ENCODE measurements at places on chromosomes 5 and 9.
A peak's percentile ranks its signal among the peaks of the same experiment; 100 is the strongest.

DNA sequence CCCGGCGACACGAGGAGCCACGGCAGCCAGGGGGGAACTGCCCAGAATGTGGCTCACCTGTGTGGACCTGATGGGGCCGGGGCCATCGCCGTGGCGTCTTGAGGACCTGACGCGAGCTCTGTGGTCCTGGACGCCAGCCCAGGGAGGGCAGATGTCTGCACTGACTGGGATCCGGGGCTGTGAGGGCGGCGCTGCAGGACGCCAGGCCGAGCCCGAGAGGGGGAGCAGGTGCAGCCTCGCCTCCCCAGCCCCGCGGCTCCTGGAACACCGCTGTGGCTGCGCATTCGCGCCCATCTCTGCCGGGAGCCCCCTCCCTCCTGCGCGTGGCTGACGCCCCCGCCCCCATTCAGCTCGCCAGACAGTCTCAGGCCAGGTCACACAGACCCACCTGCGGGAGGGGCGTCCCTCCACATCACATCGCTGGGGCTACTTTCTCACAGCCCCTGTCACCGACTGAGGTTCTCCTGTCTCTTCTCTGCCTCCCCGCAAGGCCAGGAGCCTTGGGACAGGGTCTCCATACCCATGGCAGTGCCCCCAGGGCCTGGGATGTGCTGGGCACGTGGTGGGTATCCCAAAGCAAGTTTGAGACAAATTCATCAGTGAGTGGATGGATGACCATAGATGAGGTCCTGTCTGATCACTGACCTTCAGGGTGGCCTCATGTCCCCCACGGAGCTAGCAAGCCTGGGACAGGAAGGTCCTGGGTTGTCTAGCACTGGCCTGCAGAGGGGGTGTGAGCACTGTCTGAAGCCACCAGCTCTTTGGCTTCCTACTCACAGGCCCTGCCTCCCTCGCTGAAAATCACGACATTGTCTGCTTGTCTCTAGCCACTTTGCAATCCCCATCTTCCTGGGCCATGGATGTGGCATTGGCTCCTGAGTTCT is 47.3 kb downstream of the RASGEF1C start:
- DNase-seq, result no peak

DNA sequence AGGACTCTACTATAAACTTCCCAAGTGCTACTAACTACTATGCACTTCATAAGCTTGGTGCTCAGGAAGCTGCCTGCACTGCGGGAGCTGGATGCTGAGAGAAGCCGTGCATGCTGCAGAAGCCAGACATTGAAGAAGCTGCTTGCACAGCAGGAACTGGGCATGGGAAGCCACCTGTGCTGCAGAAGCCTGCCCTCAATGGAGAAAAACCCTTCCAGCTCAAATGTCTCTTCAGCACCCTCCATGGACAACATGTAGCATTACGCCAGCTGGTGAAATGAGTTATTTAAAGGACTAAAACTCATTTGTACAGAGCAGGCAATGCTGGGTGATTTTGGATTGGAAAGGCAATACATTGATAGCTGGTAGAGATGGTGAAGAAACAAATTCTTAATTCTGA is 247.2 kb downstream of the KIF4B start:
- peak; percentile 7 for DNase-seq

DNA sequence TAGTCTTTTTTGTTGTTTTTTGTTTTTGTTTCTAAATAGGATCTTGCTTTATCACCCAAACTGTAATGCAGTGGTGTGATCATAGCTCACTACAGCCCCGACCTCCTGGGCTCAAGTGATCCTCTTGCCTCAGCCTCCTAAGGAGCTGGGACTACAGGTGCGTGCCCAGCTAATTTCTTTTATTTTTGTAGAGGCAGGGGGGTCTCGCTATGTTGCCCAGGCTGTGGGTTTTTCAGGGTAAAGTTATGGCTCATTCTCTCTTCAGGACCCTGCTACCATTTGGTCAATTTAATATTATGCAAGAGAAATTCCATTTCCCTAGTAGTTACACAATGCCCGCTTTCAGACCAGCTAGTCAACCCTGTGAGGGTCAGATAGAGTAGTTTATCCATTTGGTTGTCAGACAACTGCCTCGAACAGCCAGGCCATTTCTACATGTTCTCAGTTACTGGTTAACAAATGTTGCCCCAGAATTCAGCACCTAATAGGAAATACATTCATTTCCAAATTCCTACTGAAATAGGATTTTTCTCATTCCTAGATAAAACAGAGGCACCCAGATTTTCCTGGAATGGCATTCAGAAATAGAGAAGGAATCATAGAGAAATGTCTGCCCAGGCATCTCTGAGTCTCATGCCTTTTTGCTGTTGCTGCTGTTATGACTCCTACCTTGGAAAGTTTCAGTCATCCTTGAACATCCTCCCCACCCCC is 6.4 kb upstream of the GLIS3 start:
- DNase-seq, result no peak

DNA sequence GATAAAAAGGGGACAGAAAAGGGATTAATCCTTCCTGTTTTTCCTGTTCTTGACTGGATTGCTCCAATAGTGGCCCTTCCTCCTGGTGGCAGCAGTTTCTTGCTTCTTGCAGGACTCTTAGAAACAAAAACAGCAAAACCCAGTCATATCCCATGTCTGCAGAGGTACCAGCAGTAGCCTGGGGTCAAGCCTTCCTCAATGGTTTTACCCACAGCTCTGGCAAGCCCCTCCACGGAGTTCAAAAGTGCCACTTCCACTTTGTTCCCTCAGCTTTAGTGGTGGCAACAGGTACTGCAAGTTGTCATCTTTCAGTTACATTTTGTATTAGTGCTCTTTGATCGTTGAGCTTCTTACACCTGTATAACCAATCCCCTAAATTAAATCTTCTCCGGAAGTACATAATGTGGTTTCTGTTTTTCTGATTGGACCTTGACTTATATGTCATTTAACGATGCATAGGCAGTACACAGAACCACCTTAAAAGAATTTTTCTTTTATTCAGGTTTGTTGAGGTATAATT is 8.7 kb upstream of the RANBP6 start:
- peak; percentile 29 for DNase-seq

DNA sequence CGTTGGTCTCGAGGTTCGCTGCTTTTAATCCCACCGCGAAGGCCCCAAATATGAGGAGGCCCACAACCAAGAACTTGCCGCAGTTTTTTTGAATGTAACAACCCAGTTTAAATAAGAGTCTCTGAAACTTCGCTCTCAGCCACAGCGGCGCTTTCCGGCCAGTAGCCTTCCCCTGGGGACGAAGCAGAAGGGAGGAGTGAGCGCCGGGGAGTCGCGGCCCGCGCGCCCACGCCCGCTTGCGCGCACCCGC is 10.4 kb downstream of the PTCH1 start:
- DNase-seq, result peak; percentile 66

GRCh38 chr5:80217667-80218066 is 38.2 kb downstream of the SERINC5 start:
- no peak for DNase-seq

DNA sequence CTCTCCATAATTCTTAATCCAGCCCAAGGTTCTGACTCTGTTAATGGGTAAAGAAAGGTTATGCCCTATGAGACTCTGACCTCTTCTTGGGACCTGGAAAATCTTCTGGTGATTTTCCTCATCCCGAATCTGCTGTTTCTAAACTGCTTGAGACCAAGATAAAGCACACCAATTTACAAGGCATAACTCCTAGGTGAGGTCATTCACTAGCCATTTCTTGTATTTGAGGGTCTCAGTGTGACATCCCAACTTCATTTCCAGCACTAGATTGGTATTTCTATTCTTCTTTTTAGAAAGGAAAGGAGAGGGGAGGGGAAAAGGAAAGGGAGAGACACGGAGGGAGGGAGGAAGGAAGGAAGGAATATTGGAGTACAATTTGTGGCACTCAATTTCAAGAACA is 51.6 kb downstream of the SLC1A1 start:
- DNase-seq, result no peak

DNA sequence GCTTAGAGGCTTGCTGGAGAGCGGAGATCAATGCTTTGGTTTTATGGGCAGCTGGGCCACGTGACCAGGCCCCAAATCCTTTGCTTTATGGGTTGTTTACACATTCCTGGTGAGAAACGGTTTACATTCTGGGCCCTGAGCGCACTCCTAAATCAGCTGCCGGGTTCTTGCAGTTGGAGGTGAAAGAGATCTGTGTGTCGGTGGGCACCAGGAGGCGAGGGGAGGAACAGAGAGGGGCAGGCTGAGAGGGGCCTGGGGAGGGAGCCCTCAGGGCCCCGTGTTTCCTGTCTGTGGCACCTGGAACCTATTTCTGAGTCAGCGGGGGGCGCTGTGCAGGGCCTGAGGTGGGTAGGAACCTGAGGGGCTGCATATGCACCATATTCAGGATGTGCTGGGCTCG is 63.5 kb upstream of the HAND1 start:
- DNase-seq, result no peak

- no peak for DNase-seq
These were observed 100.7 kb downstream of the GAS1 start for GRCh38 chr9:86846656-86847055.

DNA sequence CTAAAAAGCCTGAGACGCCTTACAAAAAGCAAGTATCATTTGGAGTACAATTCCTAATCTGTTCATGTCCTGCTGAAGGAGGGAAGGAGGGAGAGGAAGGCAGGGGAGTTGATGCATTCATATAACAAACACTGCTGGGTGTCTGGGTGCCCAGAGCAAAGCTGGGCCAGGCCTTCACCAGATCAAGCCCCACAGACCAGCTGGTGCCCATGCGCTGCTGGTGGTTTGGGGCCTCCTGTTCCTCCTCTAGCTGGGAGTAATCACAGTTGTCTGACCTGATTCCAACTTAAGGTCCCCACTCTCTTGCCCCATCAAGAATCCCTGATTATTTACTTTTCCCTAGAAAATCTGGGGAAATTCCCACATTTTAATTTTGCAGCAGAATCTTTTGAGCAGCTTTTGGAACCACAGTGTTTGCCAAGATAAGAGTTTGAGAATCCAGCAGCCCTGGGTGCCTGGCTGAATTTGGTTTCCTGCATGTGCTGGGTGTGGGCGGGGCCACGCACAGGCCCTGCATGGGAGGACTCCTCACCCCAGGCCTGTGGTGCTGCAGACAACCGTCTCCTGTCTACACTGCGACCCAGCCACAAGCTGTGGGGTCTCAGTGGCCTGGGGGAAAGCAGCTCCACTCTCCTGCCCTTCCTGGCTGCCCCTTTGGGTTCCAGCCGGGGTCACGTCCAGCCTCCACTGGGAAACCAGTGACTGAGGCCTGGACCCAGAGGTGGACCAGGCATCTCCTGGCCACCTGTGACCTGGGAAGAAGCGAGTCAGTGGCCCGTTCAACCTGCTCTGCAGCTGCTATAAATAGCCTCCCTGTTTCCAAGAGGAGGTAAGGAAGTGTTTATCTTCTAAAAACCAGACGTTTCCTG is 47.5 kb downstream of the NEURL1B start:
- DNase-seq, result no peak

DNA sequence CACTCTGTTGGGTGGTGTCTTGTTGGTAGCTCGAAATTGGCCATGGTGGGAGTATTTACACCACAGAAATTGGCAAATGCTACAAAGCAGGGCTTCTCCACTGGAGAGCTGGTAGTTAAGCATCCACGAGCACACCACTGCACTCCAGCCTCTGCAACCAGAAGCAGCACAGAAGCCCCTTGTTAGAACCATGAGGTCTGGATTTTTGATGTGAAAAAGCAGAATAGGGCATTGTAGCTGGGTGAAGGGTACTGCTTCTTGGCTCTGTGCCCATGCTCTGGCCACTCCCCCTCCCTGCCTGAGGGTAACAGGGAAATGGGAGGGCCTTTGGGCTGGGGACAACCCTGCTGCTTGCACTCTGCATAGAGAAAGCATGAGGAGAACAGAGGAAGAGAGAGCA is 81.2 kb upstream of the UBTD2 start:
- DNase-seq, result no peak

DNA sequence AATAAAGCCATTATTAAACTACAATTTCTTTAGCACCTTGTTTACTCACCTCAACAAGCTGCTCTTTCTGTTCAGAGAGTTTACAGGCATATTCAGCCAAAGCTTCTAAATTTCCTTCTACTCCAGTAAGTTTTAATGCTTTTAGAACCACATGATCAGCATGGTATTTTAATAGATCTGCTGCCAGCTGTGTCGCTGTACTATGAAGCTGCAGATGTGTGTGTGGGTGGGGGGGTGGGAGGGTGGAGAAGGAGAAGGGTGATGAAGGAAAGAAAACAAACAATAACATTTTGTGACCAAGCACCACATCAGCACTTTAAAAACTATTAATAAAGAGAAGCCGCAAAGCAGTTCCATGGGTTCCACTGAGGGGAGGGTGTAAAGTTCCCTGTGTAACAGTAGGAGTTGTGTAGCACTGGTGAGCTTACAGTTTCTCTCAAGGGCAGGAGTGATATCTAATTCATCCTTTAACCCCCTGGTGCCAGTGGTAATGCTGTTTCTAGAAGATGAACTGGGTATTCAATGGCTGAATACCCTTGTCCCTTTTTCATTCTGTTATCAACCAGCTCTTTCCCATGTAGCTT is 38.5 kb downstream of the ABITRAM start:
- DNase-seq, result no peak

DNA sequence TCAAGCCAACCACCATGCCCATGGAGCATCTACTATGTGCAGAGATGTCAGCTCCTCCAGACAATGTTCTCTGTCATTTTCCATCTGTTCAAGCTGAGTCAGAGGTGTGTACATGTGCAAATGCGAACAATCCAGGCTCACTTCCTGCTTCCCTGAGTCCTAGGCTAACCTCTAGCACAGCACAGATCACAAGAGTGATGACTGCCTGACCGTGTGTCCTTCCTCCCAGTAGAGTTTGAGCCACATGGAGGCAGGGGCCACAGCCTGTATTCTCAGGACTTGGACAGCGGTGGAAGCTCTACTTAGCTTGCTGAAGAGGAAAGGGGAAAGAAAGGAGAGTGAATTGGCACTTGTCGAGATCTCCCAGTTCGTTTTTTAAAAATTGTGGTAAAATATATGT is 87.2 kb downstream of the KCNIP1 start:
- DNase-seq, result no peak

DNA sequence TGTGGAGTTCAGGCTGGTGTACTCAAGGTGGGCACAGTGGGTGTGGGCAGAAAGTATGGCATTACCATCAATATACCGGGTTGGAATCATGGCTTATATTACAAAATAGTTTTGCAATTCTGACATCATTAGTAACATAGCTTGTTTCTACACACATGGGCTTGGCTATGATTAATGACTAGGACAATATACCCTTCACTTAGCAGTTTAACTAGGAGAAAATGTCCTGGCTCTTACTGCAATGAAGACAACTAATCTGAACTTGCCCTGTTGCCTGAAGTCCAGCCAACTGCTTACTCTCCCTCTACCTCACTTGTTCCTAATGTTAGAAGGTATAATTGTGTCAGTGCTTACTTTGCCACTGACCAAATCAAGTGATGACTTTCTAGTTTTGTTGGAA is 612.5 kb downstream of the EFNA5 start:
- no peak for DNase-seq

- no peak for DNase-seq
These were observed 140.8 kb downstream of the FGF1 start for GRCh38 chr5:142544946-142545649.

DNA sequence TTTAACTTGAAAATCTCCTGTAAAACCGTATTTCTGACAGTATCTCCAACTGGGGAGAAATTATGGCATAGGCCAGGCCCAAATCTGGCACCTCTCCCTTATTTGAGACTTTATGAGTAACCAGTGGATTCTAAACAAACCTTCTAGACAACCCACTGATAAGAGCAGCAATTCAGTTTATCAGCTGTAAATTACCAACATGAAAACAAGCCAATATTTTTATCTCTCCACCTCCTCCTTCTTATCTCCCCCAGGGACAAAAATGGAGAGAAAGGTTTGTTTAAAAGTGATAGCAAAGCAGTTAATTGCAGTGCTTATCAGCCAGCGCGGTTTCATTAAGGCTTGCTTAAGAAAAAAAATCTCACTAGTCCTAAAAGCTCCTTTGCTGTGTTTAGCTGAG is 53.8 kb downstream of the KCNV2 start:
- DNase-seq, result peak; percentile 16

GRCh38 chr5:44935871-44936270 is 127.1 kb downstream of the MRPS30 start:
- DNase-seq, result no peak
